ENCODE measurements at places on chromosomes 6 and 20.

GRCh38 chr6:111201764-111202163 is 114.5 kb downstream of the SLC16A10 start:
- no peak for DNase-seq

GRCh38 chr6:2441601-2442475 is 196.4 kb upstream of the GMDS start:
- no peak for DNase-seq

GRCh38 chr20:38585404-38586180 is 4.6 kb downstream of the ADIG start:
- DNase-seq, result no peak

DNA sequence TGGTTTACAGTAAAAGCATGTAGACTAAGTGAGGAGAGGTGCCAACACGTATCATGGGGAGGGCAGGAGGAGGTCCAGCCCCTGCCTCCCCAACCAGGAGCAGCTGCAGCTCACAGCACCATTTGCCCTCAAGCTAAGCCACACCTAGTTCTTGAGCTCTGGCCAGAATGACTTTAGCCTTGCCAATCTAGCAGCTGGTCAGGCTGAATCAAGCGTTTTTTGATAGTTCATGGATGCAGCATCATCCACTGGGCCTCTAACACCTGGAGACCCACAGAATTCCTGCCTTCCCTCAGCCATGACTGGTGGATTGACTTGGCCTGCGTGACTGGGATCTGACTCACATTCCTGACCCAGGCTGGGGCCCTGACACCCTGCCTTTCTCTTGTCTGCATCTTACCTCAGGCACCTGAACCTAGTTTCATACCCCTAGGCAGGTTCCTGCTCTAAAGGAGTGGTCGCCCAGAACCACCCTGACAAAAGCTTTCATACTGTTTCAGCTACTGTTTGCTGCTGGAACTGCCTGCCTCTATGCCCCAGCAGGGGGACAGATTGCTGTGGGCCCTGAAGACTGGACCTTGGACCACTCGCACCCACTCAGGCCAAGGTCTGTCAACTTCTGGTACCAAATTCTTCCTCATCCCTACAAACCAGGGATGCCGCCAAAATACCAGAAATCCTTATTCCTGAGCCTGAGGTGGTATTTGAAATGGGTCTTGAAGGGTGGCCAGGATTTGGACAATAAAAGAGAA is 122.3 kb downstream of the QRSL1 start:
- DNase-seq, result no peak

- no peak for DNase-seq
These were observed 43.6 kb downstream of the SOBP start for GRCh38 chr6:107533415-107534059.

- no peak for DNase-seq
These were observed 510.9 kb downstream of the EPM2A start for GRCh38 chr6:145224450-145224849.

- DNase-seq, result no peak
These were observed 35.3 kb downstream of the KIF16B start for GRCh38 chr20:16537918-16538317.

DNA sequence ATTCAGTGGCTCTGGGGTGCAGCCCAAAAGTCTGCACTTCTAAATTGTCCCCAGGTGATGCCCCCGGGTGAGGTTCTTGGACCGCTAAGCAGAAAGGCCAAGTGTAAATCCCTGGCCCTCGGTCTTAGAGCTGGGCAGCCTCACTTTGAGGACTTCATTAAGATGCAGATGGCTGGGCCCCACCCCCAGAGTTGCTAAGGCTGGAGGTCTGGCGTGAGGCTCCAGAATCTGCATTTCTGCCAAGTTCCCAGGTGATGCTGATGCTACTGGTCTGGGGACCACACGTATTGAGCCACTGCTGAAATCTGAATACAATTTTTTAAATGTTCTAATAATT is 735 bp upstream of the SLC23A2 start:
- no peak for DNase-seq

DNA sequence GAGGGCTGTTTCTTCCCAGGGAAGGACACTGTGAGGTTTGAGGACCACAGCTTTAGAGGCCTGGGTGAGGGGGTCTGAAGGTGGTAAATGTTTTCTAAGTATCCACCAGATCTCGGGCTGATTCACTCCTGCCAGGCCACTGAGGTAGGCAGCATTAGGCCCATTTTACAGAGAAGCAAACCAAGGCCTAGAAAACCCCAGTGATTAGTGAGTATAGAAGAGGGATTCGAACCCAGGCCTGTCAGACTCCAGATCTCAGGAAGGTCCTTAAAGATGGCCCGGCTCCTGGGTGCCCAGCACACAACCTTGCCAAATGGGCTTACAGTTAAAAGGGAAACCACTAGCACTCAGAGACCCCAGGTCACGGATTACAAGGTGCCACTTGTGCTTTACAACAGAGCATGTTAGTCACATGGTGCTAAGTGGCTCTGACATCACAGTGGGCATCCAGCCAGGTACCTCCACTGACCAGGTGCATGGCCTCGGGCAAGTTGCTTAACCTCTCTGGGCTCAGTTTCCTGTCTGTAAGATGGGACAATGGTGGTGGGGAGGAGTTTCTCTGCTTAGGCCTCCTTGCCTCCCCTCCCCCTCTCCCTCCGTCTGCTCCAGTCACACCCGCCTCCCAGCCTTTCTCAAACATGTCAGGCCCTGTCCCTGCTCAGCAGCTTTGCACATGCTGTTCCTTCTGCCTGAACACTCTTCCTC is 18.8 kb upstream of the SIRPA start:
- no peak for DNase-seq

DNA sequence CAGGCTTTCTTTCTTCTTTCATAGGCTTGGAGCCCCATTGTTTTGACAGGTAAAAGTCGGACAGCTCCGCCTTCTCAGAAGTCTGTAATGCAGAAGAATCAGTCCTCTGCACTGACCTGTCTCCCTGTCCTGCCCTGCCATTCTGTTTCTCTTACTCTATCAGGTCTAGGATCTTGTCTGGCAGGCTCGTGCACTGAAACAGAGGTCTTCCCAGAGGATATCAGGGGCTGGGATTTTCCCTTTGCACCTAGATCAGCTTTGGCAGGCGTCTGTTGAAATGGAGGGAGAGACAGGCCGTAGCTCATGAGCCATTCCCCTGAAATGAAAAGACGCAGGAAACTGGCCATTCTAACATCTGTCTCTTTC is 25.0 kb downstream of the KIF3B start:
- DNase-seq, result no peak

DNA sequence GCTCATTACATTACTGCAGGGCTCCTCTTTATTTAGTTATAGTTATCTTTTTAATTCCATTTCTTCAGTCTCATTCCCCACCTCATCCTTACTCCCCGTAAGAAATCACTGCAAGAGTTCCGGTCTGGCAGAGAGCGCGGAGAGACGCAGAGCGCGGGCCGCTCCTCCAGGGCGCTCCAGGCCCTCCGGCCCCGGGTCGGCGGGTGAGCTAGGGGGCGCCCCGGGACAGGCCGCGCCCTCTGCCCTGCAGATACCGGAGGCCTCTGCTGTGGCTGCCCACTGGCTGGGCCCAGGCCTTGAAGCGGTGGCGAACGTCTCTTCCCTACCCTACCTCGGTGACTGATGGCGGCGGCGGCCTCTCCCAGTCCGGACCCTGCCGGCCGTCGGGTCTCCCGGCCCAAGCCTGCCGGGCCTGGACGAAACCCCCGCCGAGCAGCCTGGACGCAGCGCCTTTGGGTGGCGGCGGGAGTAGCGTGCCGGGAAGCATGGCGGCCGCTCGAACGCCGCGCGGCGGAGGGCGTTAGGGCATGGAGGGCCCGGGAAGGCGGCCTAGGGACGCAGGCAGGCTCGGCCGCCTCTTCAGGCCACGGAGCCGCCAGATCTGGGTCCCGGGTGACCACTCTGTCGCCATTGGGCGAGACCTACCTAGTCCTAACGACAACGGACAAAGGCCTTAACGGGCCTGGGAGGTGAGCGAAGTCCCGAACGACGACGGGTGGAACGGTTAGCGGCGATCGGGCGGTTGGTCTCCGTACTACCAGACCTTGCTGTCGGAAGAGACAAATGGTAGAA is 16.4 kb upstream of the HMGN4 start:
- peak; percentile 82 for DNase-seq

DNA sequence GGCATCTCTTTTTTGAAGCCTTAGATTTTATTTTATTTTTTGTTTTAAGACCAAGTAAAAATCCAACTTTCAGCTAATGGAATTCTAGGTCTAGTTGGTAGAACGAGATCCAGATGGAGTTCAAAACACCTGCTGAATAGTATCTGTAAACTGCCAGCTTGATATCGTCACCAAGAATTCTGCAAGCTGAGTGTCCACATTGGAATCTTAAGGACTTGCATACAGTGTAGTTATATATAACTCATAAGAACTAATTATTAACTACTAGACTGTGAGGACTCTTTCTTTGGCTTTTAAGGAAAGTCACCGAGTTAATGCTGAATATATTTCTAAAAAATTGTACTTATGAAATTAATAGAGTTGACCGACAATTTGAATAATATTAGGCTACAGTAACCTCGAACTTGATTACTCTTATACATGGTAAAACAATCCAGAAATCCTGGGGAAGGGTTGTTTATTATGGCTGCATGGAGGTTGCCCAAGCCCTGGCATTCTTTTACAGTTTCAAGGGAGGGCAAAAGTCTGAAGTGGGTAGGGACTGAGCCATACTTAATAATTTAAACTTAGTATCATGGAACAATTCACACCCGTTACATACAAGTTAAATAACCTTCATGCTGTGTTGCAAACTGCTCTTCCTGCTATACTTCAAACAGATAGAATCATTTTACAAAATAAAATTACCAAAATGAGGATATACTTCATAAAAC is 553.9 kb downstream of the PTPRT start:
- no peak for DNase-seq

DNA sequence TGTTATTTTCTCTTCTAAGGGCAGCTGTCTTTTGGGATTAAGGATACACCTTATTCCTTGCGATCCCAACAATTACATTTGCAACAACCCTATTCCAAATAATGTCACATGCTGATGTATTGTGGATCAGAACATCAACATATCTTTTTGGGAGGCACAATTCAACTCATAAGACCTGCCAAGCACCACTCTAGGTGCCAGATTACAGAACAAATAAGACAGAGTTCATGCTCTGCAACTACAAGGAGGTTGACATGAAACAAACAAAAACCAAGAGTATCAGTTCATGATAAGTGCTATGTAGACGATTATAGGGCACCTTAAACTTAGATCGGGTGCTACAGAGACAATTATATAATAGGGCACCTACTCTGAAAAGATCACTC is 203.2 kb upstream of the SGK1 start:
- DNase-seq, result no peak

GRCh38 chr6:108993876-108994275 is 100.8 kb downstream of the SESN1 start:
- DNase-seq, result no peak

DNA sequence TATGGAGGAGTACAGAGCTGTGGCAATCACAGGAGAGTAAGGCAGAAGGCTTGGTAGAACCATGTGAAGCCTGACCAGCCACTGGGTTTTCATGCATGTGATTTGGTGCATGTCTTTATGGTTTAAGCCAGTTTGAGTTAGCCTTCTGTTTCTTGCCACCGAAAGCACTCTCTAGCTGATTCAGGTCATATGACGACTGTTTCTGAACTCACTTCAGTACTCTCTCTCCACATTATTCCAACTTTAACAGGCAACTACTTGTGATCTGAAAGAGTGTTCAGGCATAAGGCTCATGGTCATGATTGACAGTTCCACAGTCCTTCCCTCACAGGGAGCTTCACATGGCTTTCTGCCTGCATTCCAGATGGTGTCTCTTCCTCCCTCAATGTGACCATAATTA is 63.3 kb upstream of the TAB2 start:
- no peak for DNase-seq

DNA sequence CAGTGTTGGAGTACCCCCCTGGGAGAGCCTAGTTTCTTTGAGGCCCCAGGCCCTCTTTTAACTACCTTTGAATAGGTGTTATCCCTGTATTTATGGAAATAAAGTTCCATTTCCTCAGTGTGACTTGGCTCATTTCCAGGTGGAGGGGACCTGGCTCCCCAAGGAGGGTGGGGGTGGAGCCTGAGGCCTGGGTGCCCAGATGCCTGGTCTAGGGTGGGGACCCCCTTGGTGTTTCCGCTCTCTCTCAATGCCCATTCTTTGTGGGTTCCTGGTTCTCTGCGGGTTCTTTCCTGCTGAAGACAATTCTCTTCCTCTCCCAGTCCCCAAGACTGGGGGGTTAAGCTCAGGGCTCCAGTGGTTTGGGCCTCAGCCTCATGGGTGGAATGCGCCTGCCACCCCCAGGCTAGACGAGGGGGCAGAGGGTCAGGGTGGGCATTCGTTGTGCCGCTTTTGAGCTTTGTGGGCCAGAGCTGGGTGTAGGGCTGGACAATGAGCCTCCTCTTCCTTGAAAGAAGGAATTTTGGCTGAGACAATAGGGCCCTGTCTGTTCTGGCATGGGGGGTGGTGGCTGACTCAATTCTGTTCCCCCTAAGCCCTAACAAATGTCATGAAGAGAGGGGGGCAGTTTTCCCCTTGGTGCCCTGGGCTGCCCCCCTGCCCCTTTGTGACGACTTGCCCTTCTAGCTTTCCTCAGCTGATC is 686 bp upstream of the EGFL8 start:
- DNase-seq, result no peak

DNA sequence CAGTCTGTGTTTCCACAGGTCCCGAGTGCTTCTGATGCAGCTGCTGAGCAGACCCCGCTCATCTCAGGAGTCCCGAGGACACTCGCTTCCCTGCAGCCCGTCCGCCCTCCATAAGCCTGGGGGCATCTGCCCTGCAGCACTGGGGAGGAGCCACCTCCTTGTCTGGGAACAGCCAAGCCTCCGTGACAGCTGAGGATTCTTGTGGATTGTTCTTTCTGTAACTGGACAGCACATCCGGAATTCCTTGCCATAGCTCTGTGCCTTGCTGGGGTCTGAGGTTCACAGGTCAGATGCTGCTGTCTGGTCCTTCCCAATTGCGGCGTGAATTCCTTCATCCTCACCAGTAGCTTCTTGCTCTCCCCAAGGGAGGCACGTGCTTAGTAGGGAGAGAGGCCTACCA is 38.4 kb upstream of the FNDC1 start:
- no peak for DNase-seq

DNA sequence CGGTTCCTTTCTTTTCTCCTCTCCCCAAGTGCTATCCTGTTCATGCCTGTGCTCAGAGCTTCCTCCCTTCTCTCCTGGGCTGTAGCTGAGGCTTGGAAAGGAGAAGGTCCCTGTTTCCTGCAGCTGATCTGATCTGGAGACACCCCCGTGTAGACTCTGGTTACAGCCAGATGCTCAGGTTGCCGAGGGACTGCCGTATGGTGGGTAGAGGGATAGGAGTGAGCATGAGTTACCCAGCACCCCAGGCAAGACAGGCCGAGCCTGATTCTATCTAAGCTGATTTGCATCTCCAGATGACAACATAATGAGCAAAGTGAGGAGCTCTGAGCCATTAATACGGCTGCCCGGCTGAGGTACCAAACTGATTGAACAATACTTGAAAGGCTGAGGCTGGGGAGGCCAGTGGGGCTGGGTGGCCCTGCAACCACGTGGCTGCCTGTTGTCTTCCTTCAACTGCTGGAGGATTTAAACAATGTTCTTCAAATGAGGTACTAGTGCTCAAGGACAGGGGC is 91.8 kb downstream of the ASXL1 start:
- DNase-seq, result no peak

- DNase-seq, result peak; percentile 11
These were observed 75.6 kb downstream of the NCOA3 start for GRCh38 chr20:47577314-47577713.
